Stimulated activated CD4-positive, alpha-beta T cell treated with anti-CD3 and anti-CD28 coated beads, TNF-alpha, amount 100 ng/mL, for 1 hour (primary cell): ENCODE measurements at places on chromosomes 5 and 9.

DNA sequence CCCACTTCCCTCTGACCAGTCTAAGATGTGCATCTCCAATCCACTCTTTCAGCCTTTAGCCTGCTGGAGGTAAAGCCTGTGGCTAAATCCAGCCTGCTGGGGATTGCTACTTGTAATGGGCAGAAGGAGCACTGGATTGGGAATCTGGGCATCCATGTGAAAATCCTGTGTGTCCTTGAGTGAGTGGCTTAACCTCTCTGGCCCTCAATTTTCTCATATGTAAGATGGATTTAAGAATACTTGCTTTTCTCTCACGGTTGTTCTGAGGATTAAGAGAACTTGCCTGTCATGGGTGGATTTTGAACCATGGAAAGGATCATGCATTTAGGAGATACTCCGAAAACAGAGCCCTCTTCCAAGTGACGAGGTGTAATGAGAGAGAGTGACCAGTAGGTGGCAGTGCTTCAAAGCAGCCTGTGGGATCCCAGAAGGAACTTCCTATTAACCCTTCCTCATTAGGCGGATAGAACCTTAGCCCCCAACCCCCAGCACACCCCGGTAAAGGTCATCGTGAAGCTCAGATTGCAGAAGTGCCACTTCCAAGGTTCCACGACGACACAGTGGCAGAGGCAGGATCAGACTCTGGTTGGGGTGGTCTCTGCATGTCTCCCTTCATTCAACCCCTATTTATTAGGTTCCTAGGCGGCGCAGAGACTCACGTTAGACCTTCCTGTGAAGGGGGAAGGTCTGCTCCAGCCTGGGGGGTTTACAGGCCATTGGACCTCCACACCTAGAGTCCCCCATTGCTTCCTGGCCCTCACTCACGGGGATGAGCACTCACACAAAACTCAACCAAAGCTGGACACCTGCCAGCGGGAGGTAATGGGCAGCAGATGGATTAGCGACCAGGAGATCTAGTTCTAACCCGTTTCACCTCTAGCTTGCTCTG, 68.7 kb upstream of the ZNF618 start:
- no peak for DNase-seq

- DNase-seq, result no peak
These were observed 41.8 kb downstream of the FGF1 start for GRCh38 chr5:142644127-142644526.

- DNase-seq, result no peak
These were observed 3.6 kb upstream of the DCP2 start for GRCh38 chr5:112973036-112973435.

- DNase-seq, result no peak
These were observed 448.4 kb upstream of the ZNF608 start for GRCh38 chr5:125194883-125195282.

DNA sequence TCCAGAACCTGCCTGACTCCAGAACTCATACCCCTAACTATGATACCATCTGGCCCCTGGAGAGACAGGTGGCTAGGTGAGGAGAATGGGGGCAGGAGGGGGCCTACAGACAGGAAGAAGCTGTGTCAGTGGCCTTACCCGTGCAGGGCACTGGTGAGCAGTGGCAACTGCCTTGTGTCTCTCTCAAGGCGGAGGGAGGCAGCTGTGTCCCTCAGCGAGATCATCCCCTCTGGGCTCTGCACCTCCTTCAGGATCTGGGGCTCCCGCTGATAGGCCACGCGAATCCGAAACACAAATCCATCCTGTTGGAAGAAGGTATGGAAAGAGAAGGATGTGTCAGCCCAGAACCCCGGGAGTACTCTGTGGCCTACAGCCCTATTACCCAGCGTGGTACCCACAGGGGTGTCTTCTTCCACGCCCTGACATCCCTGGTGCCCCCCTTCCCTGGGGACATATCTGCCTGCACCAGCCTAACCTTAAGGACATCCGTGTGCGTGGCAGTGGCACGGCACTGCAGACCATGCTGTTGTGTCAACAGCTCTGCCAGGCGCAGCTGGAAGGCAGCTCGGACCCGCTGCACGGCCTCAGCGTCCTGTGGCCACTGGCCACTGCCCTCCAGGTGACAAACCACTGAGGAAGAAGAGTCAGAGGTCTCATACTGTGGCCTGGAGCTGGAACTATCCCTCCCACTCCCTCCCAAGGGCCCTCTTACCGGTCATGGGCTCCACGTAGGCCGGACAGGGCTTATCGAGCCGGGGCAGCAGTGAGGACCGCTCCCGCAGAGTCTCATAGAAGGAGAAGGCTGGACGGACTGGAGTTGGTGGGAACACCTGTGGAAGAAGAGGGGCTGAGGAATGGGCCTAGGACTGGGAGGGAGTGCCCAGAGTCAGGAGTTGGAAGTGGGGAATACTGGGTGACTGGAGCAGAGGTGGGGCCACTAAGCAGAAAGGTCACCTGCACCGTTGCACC, 7.8 kb downstream of the NOL6 start:
- DNase-seq, result no peak

GRCh38 chr5:75234251-75234650, 2.4 kb downstream of the ANKRD31 start:
- DNase-seq, result no peak
